ENCODE measurements at places on chromosomes 6 and 20.
A peak's percentile ranks its signal among the peaks of the same experiment; 100 is the strongest.

- DNase-seq = no peak
Measured at GRCh38 chr20:219290-220115, 7.6 kb upstream of the DEFB129 start.

DNA sequence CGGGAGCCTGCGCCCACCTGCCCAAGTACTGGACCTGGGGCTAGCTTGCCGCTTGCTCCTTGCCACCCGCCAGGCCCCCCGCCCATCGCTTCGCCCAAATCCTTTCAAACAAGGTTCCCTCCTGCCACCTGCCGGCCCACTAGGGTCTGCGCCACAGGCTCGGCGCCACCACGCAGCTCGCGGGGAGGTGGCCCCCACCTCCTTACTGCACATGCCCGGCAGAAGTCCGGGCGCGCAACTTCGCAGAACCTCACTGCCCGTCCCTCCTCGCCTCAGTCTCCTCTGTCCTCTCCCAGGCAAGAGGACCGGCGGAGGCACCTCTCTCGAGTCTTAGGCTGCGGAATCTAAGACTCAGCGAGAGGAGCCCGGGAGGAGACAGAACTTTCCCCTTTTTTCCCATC is 11.2 kb downstream of the GNAS-AS1 start:
- DNase-seq = peak; percentile 31

DNA sequence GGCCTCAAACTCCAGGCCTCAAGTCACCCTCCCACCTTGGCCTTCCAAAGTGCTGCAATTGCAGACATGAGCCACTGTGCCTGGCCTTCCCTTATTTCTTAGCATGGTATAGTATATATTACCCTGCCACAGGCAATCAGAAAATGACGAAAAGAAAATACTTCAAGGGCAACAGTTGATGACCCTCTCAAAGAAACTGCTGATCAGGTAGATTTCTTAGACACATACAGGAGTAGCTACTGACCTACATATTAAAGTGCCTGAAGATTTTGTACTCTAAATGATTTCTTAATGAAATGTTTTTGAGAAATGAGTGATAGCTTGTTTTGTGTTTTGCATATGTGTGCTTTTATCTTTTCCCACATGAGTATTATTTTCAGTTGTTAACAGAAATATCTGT is 4.6 kb downstream of the SLC35F1 start:
- no peak for DNase-seq

DNA sequence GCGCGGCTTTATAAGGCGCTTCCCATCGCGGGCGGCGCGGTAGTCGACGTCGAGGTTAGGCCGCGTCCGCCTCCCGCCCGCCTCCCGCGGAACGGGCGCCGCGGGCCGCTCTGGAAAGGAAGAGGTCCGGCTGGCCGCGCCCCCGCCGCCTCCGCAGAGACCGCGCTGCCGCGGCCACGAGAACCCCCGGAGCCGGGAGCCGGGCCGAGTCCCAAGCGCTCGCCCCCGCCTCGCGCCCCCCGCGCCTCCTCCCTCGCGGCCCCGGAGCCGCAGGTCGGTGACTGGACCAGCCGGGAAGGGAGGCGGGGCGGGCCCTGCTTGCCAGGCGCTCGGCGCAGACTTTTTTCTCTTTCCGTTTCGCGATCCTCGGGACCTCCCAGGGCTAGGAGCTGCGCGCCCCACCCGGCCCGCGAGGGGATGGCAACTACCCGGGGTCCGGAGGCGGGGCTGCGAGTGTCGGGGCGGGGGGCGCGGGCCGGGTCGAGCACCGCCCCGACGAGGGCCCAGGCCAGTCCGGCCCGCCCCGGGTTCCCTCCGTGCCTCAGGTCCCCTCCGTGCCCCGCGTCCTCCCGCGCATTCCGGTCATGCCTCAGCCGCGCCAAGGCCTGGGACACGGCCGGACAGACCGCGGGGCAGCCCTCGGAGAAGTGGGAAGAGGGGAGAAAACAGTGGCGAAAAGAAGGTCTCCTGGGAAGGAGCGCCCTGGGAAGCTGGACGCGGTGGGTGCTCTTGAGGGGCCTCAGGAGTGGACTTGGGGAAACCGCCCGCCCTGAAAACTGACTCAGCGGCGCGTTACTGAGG is 417 bp upstream of the PXDC1 start:
- DNase-seq = peak; percentile 86

- DNase-seq = no peak
Measured at GRCh38 chr6:114718186-114718585, 375.4 kb upstream of the HS3ST5 start.

Measured in germinal center (tissue), 1 donor.